Activated naive CD4-positive, alpha-beta T cell treated with anti-CD3 and anti-CD28 coated beads, Interleukin-2, amount 50 U/mL, for 16 hours (primary cell): ENCODE measurements at places on chromosomes 16 and 17.

GRCh38 chr17:28404461-28404811 is 1.6 kb downstream of the SLC46A1 start:
- DNase-seq, result no peak

GRCh38 chr16:59144326-59144725 is 410.2 kb upstream of the GOT2 start:
- no peak for DNase-seq

DNA sequence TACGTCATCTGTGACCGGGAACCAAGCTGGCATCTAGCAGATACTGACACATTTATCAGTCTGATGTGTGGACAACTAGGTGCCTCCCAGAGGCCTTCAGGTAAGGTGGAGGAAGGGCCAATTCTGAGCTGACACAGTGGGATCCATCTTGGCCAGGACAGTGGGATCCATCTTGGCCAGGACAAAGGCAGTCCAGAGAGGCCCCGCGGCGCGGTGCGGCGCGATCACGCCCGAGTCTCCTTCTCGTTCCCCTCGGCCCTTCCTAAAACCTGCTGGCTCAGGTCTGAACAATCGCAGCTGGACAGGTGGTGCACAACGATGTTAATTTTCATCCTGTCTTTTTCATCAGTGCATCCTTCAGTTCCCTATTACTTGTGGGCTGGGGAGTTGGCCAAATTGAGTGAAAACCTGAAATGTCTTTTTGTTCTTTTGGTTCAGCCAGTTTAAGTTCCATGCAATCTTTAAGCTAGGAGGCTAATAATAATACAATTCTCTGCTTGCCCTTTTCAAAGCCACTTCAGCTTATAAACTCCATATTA is 486 bp upstream of the WSB1 start:
- DNase-seq, result no peak

GRCh38 chr17:29412780-29413565 is 22.8 kb downstream of the TAOK1 start:
- DNase-seq, result no peak

DNA sequence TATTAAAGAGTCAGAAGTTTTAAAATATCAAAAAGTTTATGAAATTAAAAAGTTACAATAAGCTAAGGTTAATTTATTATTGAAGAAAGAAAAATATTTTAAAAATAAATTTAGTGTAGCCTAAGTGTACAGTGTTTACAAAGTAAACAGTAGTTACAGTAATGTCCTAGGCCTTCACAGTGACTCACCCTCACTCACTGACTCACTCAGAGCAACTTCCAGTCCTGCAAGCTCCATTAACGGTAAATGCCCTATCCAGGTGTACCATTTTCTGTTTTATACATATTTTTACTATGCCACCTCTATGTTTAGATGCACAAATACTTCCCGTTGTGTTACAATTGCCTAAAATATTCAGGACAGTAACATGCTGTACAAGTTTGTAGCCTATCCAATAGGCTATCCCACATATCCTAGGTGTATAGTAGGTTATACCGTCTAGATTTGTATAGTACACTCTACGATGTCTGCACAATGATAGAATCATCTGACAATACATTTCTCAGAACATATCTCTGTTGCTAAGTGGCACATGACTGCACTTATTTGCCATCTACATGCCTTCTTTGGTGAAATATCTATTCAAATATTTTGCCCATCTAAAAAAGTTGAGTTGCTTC is 67.2 kb upstream of the WSB1 start:
- DNase-seq, result no peak

GRCh38 chr16:50520451-50521245 is 27.5 kb upstream of the NKD1 start:
- no peak for DNase-seq

DNA sequence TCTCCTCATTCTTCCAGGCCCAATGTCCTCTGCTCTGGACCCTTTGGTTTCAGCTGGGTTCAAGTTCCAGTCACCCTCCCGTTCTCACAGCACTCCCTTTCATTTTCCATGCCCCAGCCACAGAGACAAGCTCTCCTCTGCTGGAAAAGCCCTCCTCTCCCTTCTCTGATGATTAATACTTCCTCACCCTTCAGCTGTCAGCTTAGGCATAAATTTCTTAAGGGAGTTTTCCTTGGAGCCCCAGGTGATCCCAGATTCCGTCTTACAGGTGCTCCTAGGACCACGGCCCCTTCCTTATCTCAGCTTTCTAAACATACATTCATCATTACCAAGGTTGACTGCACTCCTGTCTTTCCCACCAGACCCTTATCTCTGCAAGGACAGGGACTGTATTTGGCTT is 10.4 kb downstream of the CHAD start:
- DNase-seq, result no peak

DNA sequence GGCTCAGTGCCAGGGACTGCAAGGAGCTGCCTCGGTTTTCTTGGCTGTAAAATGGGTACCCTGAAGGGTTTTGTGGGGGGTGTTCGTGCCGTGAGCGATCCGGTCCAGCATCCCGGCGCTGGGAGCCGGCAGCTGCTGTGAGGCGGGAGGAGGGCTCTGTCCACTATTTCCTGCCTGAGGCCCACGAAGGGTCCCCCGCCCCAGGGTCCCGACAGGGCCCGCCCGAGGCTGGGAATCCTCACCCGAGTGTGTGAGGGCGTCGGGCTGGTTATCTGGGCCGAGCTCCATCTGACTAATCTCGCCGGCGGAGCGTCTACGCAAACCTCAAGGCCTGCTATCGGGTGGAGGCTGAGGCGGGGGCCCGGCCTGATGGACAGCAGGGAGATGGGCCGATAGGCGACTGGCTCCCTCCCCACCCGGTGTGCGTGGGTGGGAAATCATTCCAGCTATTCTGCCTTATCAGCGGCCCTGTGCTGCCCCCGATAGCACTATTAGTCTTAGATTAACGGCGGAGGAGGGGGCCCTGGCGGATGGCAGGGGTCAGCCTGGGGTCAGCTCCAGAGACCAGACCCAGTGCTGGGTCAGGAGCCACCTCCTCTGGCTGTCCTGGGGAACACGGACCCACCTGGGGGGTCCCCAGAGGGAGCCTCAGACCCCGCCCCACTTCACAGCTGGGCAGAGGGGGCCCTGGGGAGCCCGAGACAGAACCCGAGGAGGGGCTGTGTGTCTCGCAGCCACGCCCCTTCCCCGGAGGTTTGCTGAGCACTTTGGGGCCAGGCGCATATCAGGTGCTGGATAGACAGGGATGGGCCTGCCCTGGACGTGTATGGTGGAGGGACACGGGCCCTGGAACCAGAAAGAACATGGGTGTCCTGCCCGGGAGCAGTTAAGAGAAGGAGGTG is 44.7 kb downstream of the ZFPM1 start:
- DNase-seq, result no peak

DNA sequence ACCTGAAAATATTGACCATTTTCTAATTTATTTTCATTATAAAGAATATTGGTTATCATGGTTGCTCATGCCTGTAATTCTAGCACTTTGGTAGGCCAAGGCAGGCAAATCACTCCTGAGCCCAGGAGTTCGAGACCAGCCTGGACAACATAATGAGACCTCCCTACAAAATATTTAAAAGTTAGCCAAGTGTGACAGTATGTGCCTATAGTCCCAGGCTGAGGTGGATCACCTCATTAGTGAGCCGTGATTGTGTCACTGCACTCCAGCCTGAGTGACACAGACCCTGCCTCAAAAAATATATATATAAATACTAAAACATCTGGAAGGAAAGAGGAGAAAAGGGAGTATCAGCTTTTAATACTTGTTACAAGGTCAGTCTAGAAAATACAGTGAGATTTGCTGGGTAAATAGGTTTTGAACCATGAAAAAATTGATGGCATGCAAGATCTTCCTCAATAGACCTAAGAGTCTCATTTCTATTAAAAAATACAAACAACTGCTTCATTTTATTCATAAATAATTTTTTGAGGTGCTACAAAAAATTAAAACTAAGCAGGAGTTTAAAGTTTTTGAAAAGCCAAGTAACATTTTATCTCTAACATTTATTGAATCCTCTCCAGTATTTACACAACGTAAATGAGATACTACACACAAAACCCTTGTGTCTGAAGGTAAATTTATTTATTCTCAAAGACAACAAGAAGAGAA is 47.7 kb downstream of the TUBD1 start:
- DNase-seq, result no peak

- DNase-seq, result no peak
These were observed 26.3 kb downstream of the CEP112 start for GRCh38 chr17:66165537-66166123.

DNA sequence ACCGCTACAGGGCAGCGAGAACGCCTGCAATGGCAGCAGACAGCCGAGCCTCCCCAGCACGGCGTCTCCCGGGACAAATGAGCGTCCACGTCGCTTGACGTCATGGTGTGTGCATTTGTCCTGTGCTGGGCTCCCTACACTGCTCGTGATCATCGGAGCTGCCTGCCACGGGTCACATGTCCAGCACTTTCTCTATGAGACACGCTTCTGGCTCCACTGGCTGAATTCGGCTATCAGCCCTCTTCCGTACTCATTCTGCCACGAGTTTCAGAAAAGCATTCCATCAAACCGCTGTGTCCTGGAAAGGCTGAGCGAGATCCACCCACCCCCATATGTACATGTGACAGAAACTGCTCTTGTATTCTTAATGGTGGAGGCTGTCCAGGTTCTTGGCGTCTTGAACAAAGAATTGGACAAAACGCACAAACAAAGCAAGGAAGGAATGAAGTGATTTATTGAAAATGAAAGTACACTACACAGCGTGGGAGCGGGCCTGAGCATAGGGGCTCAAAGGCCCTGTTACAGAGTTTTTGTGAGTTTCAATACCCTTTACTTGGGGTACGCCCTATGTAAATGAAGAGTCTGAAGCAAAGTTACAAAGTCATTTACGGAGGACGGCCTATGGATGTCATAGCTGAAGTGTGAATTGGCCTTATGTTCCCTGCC is 28.5 kb upstream of the SHCBP1 start:
- DNase-seq, result no peak

- DNase-seq, result no peak
These were observed 1.3 kb downstream of the SALL1 start for GRCh38 chr16:51149721-51150164.

DNA sequence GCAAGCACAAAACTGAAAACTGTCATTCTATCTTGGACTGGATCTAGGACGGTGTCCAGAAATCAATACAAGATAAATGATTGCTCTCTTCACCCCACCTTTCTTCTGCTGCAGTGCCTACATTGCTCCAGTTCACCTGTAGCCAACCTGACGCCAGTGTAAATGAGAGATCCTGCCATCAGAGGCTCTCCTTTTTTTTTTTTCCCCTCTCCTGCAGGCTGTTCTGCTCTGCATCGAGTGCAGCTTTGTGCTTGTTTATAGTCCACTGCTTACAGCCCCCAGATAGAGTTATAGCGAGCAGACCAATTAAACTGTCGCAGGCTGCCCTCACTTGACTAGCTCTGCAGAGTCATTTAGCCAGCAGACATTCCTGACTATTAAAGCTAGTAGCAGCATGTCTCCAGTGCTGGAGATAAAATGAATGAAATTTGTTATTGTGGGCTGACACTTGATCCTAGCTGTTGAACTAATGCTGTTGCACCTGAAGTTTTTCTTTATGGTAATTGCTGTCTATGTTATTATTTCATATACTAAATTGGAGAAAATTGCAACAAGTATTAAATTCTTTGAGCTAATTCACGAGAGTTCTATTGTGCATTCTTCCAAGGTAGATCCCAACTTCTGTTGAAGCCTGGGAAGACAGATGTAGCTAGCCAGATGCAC is 257.1 kb downstream of the FTO start:
- no peak for DNase-seq

DNA sequence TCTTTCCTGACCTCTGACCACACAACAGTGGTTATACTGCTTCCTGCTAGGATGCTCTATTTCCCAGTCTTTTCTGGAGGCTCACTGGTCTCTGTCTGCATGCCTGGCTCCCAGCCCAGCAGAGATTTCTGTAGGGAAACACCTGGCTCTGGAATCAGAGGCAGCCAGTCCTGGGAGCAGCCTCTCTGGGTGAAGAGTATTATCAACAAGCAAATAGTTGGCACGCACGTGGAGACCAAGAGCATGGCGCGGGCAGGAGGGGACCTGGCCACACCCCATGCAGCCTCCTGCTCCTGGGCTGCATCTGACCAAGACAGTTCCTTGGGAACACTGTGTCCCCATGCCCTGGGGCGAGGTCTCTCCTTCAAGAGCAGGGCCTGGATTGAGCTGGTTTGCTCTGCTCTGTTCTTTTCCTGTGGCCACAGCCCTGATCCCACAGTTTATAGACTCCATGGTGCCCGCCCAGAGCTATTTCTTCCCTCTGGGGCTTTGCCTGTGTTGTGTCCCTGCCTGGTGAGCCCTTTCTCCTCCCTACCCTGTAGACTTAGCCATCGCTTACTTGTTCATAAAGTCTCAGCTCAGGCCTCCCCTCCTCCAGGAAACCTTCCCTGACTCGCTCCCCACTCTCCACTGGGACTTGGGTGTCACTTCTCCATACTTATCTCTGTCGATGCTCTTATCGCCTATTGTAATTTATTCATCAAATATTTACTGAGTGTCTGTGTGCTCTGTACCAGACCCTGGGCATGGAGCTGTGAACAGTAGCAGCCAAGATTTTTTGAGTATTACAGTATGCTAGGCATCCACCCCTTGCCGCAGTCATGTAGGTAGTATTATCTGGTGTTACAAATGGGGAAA is 60.6 kb downstream of the SCNN1B start:
- DNase-seq, result no peak

- no peak for DNase-seq
These were observed 287.3 kb downstream of the WWOX start for GRCh38 chr16:78386557-78387324.

GRCh38 chr17:17204041-17204591 is 2.0 kb downstream of the PLD6 start:
- DNase-seq, result no peak

DNA sequence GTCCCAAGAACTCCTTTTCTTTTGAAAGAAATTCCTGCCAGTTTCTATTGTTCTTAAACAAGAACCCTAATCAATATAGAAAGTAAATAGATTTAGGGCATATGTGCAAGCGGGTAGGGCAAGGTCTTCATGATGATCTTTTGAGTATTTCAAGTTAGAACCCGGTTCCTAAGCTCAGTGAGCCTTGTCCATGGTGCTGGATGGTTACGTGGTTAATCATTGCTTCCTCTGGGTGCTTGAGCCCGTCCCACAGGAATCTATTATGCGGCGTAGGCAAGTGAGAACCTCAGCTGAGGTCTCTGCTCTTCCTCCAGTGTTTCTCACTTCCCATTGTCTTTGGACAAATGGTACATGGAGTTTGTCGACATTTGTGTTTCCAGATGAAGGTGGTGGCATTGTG is 580.8 kb upstream of the EEF2KMT start:
- DNase-seq, result no peak

GRCh38 chr17:77697480-77698400 is 260.8 kb upstream of the TNRC6C start:
- no peak for DNase-seq

- no peak for DNase-seq
These were observed 20.7 kb upstream of the FOXJ1 start for GRCh38 chr17:76161619-76162266.

GRCh38 chr16:1262846-1263221 is 7.0 kb downstream of the TPSD1 start:
- no peak for DNase-seq

GRCh38 chr17:80660527-80661198 is 116.0 kb downstream of the RPTOR start:
- DNase-seq, result no peak
